ENCODE measurements at places on chromosomes 16 and 17. TPM values are rescaled to one million over a fixed set of nuclear protein-coding genes. Genes with fewer than 3 reads are reported as not detected.
A peak's percentile ranks its signal among the peaks of the same experiment; 100 is the strongest.

Gene SLFN14
- total RNA-seq: not detected

Gene USH1G
- not detected for total RNA-seq

DNA sequence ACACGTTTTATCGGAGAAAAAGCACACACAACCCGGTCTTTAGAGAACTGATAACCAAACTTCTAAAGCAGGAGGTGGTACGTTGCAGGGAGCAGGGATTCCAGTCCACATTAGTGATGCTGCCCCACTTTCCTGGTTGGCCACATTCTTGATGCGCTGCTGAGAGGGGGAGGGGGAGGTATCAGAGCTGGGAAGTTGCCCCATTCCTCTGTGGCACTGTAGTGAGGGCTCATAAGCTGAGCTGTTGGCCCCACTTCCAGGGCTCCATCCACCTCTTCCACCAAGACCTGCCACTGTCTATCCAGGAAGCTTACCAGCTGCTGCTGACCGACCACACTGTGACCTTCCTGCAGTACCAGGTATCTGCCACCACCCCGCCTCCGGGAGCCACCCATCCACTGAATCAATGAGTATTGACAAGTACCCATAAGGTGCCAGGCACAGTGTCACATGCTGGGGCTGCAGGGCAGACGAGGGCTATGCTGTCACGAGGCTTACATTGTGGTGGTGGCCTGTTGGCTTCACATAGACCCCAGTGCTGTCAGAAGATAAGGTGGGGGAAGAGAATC lies 1.1 kb downstream of the TSEN54 start:
- DNase-seq: no peak

- no peak for DNase-seq
Measured at GRCh38 chr16:3797473-3797872, 80.1 kb upstream of the TRAP1 start.

DNA sequence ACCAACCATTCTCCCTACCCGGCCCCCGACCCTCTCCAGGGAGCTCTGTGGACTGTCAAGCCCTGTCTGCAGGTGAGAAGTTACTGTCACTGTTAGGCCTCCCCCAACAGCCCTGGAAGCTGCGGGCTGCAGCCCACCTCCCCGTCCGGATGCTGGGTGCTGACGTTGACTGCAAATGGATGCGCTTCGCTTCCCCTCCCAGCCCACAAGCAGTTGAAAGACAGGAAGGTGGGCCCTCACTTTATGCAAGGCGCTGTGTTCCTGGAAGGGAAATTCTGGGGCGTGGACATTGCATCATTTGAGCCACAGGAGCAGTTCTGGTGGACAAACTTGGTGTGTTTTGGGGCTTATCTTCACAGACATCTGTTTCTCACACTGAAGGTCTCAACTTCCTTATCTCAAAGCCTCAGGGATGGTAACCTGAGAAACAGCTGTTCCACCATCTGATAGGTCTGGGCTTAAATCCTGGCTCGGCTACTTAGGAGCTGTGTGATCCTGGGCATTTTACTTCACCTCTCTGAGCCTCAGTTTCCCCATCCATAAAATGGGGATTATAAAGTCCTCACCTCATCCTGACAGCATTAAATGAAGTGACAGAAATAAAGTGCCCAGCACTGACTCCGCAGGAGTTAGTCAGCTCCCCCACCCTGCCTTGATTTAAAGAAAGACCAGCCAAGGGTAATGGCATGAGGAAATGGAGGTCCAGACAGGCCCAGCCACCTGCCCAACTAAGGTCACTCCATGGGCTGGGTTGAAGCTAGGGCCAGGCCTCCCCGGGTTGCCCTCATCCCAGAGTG lies 4.6 kb upstream of the DRC7 start:
- DNase-seq: peak; percentile 42
